Thymus (tissue), 14 donors: ENCODE measurements at places on chromosomes 12 and 14.
A peak's percentile ranks its signal among the peaks of the same experiment; 100 is the strongest.

- DNase-seq, result peak; percentile 86
Measured at GRCh38 chr12:63151623-63152320, 771 bp upstream of the AVPR1A start.

DNA sequence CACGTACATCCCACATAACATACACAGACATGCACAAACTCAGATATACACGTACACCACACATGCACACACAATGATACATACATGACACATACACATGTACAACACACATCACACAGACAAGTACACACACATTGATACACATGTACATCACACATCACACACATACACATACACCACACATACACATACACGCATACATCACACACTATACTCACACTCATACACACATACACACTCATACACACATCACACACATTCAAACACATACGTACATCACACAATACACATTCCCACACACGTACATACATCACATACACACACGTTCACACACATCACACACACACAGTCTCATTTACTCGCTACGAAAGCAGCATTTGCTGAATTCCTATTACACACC is 4.5 kb downstream of the ZNF605 start:
- DNase-seq, result no peak

GRCh38 chr14:21201732-21202462 is 46.0 kb upstream of the OR5AU1 start:
- no peak for DNase-seq

GRCh38 chr14:100893760-100894159 is 9.8 kb downstream of the RTL1 start:
- no peak for DNase-seq

DNA sequence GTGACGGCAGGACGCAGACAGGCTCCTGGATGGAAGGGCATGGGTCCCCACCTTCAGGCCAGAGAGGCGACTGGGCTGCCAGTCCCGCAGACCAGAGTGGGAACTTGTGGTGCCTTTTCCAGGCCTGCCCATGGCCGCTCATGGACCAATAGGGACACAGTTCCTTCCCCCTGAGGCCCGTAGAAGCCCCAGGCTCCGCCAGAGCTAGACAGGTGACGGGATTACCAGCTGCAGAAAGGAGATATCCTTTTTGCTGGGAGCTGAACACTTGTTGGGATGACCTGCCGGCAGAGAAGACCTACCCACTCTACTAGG is 73.6 kb upstream of the RASSF8 start:
- no peak for DNase-seq

- no peak for DNase-seq
Measured at GRCh38 chr12:38469715-38470114, 153.1 kb downstream of the ALG10B start.

DNA sequence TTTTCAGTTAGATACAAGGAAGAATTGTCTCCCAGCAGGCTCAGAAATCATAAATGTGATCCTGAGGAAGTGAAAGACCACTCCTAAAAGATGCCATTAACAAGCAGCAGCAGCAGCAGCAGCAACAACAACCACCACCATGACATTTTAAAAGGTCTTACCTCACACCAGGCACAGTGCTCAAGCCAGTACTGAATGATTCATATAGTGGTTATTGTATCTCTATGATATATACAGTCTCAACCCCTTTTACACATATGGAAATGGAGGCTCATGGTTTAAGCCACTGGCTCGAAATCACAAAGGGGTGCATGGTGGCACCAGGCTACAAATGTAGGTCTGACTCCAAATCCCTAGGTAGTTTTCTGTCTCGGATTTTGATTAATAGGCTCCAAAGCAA is 126.9 kb downstream of the KTN1 start:
- DNase-seq, result no peak

DNA sequence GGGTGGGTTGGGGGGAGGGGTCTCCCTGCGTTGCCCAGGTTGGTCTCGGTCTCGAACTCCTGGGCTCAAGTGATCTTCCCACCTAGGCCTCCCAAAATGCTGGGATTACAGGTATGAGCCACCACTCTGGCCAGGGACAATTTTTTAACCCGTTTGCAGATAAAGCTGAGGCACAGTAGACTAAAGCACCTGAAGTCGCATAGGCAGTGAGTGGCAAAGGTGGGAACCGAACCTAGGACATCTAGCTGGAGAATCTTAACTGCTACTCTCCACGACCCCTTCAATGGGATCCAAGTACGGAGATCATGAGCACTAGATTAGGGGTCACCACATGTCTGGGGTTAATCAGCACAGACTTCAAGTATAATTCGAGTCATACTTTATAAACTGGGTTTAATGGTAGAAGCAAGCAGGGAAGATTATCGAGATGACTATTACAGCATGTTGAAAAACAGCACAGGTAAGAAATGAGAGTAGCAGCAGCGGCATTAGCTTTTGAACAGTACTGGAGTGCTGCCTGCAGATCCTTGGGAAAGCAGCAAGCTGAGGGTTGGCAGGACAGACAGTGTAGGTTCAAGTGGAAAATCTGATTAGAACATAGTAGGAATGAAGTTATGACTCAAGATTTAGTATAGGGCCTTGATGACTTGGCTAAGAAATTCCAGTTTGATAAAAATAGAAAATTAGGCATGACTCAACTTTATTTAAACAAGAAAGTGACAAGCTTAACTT is 23.9 kb downstream of the NID2 start:
- no peak for DNase-seq

DNA sequence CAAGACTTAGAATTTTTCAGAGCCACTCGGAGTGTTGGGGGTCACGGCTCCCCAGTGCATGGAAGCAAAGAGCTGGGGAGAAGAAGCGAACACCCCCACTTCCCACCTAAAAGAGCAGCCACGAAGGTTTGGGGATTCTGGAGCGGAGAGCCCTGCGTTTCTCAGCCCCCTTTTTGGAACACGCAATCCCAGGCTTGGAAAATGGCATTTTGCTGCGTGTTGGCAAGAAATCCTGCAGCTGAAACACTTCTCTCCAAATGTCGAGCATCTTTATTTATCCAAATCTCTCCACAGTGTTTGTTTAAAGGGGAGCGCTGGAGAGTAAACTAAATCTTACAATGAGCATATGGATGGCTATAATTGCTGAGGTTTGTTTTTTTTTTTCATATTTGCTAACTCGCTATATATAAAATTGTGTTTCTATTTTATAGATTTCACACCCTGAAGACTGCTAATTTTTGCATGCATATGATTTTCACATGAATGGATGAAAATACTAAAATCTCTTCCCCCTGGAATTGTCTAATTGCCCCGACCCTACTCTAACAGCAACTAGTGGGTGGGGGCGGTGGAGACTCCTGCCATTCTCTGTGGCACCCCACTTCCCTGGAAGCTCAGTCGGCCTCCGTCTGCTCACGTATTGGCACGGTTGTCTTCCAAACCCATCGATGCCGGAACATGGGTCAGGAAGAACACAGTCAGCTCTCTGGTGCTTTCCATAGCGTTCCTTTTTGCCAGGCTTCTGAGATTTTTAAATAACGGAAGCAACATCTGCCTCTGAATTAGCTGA is 120.5 kb downstream of the GCH1 start:
- no peak for DNase-seq

- DNase-seq, result no peak
Measured at GRCh38 chr12:12415886-12416285, 59.0 kb downstream of the BORCS5 start.

DNA sequence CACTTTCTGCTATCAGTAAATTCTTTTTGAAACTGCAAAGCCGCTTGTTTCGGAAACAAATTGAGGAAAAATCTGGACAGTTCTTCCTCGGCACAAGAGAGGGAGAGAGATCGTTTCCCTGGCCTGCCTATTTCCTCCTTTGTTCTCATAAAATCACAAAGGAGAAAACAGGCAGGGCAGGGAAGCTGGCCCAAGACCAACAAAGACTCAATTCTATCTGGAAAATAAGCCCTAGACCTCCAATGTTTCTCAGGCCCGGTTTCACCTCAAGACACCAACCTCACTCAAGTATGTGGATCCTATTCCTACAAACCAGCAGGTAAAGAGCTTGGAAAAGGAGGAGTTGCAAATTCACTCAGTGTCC is 19.5 kb downstream of the DICER1 start:
- no peak for DNase-seq

GRCh38 chr14:33909380-33910084 is 41.3 kb downstream of the EGLN3 start:
- no peak for DNase-seq

DNA sequence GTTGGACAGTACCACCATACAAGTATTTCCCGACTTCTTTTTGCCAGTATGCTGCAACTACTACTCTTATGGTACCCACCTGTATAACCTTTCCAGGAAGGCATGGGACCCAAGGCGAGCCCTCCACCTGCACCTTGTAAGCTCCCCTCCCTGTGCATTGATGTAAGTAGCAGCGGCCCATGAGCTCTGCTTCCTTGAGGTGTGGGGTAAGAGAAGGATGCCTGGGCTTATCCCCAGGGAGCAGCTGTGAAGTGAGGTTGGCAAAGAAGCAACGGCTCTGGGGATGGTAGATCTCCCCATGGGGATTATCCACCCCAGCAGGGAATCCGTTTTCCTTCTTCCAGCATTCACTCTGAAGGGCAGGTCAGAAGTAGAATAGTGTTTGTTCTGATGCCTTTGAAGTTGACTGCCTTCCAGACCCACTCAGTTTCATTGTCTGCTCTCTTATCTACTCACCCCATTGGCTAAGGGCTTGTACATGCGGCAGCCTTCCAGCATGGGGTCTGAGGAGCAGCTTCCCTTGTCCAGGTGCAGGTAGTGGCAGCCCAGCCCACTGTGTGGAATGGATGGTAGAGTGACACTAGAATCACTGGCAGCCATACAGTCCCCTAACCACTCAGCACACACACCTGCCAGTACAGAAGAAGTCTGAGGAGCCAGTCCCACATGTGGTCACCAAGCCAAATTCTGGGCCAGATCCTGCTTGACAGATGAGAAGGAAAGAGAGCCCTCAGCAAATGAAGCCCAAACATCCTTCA is 3.4 kb downstream of the CIROP start:
- DNase-seq, result no peak

DNA sequence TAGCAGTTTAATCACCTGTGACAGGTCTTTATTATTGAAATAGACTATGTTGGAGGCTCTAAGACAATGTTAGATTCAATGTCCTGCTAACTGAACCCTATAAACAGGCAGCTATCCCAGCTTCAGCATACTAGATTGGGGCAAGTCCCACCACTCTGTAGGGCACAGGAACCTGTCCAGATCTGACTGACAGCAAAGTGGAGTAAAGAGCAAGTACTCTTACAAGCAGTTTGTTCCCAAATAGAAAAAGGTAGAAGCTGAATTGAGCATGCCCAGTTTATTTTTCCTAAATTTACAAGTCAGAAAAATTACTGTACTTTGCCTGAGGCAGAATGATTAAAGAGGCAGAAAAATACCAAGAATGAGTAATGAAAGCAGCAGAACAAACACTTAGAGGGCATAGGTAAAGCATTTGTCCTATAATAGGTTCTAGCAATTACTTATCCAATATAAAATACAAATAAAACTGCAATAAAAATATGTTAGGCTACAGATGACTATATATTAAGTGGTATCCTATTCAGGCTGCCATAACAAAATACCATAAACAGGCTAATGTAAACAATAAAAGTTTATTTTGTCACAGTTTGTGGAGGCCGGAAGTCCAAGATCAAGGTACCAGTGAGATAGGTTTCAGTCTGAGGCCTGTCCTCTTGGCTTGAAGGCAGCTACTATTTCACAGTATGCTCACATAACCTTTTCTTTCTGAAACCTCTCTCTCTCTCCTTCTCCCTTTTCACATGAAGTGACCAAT is 868.2 kb downstream of the C12orf50 start:
- DNase-seq, result no peak

DNA sequence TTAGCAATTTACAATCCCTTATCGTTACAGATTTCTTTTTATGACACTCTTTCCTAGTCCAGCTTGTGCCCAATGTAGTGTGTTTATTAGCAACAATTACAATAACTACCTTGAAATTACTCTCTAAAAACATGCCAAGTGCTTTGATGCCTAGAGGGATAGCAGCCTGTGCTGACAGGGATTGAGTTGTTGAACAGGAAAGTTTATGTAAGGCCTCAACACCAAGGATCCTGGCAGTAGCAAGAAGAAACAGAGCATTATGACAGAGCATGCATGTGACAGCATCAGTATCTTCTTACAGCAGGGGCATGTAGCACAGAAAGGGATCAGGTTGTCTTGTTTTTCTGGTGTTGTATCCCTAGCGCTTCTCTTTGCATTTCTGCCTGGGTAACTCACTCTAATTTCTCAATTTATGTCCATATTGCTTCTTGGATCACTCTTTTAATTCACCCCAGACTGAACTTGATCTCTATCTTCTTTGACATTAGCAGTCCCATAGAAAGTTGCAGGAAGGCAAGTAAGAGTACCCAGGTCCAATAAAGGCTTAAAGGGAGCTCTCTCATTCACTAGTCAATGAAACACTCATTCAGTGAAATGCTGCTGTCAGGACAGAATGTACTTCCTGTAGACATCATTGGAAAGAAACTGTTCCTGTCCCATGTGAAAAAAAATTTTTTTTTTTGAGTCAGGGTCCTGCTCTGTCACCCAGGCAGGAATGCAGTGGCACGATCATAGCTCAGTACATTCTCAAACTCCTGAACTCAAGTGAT is 220.0 kb upstream of the GRIP1 start:
- DNase-seq, result no peak

- DNase-seq, result no peak
Measured at GRCh38 chr12:116727891-116728290, 10.0 kb downstream of the SPRING1 start.

DNA sequence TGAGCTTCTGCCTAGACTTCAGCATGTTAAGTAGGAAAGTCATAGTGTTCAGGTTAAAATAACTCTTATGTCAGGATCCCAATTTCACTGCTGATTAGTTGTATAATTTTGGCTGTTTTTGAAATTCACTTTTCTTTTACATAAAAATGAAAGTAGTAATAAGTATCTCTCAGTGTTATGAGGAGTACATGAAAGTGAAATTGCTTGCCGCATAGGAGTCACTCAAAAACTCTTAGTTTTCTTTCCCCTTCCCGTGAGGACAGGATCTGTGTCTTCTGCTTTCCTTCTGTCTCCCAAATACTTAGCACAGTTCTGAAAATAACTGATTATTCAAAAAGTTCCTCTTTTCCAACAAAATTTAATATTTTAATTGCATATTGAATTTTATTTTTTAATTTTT is 100.5 kb downstream of the SLC38A4 start:
- no peak for DNase-seq

DNA sequence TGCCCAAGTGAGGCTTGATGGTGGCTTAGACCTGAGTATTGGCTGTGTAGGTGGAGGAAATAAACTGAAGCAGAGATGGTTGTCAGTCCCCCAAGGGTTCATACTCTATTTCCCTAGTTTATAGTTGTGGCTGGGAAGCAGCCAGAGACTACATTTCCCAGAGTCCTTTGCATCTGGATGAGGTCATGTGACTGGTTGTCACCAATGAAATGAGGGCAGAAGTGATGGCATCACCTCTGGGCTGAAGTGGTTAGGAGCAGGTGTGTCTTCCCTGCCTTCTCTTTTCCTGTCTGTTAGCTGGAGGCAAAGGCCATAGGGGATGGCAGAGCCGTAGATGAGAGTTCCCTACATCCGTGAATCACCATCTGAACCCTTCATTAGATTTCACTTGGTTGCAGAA is 16.3 kb upstream of the NOS1 start:
- DNase-seq, result no peak

DNA sequence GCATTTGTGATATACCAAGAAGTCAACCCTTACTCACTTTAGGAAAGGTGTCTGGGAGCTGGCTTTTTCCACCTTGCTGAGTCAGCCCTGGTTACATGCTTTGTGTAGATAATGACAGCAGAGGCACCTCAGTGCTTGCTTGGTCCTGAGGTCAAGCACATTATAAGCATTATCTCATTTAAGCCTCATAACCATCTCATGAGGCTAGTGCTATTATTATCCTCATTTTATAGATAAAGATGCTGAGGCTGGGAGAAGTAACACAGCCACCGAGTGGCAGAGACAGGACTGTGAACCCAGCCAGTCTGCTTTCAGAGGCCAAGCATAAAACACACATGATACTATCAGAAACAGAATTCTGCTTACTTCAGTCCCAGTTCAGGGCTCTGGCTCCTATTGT is 29.4 kb downstream of the MAX start:
- DNase-seq, result no peak
